Fibroblast of skin of back (primary cell): ENCODE measurements at places on chromosomes 7 and 10.
A peak's percentile ranks its signal among the peaks of the same experiment; 100 is the strongest.

DNA sequence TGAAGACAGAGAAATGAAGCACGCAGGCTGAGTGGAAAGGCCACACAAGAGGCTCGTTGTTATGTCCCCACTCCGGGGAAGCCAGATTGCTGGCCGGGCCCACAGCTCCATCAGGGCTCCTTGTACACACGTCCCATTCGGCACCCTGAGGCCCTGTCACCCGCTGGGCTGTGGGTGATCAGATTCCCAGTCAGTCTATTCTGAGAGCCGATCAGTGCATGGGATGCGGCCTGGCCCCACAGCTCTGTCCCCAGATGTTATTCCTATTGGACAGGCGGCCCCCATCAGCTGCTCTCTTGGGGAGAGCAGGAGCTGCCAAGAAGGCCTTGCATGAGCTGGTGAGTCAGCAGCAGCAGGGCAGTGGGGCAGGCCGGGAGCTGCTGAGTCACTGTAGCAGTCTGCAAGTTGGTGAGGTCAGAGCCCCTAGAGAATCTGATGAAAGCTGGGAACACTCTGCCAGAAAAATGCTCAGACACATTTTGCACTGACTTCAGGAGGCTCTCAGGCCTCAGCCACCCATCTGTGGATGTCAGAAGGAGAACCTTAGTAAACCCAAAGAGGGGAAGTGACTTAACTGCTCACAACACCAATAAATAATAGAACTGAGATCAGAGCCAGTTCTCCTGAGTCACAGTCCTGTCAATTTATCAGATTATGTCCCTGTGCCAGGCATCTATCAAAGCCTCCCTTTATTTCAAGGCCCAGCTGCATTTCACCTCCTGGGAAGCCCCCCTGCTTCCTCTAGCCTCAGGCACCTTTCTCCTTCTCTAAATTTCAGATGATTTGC, 9.4 kb upstream of the PSAP start:
- DNase-seq: peak; percentile 100

- DNase-seq: peak; percentile 17
Observed at GRCh38 chr7:129431911-129432643, 2.2 kb upstream of the STRIP2 start.

DNA sequence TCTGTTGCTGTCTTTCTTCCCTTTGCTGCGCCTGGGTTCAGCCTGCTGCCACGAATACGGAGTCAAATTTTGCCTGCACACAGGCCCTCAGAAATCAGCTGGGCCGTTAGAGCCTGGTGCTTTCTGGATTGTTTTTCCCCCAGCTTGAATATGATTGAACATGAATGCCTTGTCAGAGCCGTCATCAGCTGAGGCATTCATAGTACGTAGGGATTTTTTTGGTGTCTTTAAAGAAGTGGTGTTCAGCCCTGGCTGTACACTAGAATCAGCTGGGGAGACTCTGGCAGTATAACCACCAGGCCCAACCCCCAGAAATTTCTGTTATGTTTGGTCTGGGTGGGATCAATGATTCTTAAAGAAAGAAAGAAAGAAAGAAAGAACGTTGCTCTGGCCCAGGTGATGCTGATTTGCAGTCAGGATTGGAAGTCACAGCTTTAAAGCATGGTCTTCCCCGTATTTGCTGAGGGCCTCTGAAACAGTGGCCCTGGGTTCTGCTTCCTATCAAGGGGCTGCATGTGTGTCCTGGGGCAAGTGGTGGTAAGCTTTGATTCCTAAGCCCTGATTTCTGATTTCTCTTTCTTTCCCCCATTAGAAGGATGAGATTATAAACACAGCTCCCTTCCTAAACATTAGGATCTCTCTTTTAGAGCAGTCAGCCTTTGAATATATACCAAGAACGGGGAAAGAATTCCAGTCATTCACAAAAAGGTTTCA, 24.7 kb downstream of the NUB1 start:
- DNase-seq: peak; percentile 53

DNA sequence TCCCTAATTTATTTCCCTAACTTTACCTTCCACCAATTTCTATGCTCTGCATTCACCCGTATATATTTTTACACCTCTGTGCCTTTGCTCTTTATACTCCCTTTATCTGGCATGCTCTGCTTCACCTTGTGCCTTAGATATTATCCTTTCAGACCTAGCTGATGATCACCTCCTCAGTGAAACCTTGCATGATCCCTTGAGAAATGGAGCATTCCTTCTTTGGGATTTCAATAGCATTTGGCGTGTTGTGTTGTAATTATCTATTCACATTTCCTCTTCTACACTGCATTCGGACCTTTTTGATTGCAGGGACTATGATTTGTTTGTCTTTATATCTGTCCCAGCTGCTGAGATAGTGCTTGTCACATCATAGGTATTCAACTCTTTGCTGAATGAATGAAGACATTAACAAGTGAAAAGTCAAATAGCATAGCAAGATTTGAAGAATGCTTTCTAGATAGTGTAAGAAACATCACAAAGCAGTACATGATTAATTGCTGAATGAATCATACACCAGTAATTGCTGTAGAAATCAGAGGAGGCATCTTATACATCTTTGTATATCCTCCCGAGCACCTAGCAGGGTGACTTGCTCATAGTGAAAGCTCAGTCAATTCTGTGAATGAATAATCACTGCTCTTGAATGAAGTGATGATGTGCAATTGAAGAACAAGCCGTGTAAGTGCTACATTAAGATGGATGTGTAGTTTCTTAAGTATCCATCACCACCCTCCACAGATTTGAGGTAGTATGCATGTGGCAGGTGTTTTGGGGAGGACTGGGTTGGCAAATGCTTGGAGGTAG, 2.0 kb upstream of the TM9SF3 start:
- DNase-seq: peak; percentile 7

DNA sequence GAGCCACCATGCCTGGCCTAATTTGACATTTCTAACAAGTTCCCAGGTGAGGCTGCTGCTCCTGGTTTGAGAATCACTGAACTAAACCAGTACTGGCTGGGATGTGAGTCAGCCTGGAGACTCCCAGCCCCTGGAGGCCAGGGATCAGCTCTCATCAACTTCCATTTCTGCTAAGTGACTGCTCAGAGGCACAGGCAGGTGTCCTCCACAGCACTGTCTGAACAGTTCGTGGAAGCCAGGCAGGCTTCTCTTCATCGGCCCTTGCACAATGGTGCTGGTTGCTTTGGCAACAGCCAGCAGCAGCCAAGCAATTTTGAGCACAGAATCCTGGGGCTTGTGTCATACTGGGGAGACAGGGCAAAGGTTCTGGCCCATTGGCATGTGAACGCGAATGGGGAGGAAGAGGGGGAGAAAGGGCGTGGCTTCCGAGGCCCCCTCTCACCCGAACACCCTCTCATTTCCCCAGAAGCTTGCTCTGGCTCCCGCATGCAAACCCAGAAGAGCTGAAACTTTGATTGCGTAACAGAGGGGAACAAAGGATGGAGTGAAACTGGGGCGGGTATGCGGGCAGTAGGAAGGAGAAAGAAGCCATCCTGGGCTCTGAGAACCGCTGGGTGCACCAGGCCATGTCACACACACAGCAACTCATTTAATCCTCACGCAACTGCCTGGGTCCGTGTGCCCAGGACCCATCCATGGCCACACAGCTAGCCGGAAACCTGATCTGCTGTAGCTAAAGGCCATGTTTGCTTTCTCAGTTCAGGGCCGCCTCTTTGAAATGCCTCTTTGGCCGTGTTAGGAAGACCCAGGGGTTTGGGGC, 9.0 kb upstream of the POR start:
- DNase-seq: peak; percentile 22

GRCh38 chr7:12570168-12570533, 369 bp upstream of the SCIN start:
- no peak for DNase-seq

GRCh38 chr10:114869520-114869892, 47.9 kb downstream of the FHIP2A start:
- peak; percentile 93 for DNase-seq
